ENCODE measurements at places on chromosomes 5 and 9.

DNA sequence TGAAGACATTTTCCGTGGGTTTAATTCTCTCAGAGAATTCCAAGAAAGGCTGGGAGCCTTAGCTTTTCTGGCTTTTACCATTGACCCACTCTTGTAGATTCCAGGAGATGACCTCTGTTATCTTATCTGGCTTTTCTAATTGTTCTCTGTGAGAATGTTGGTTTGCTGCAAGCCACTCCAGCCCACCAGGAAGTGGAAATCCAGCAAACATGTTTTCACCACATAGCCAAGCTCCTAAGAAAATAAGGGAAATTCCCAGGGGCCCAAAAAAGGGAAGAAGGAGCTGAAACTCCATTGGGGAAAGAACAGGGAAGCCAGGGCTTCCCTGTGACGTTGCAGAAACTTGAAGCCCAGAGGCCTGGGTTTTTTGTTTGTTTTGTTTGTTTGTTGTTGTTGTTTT lies 19.7 kb downstream of the GPR107 start:
- no peak for DNase-seq

GRCh38 chr5:53084546-53085255 lies 24.9 kb downstream of the MOCS2 start:
- DNase-seq: no peak

GRCh38 chr5:89374818-89375521 lies 492.0 kb upstream of the MEF2C start:
- DNase-seq: no peak

DNA sequence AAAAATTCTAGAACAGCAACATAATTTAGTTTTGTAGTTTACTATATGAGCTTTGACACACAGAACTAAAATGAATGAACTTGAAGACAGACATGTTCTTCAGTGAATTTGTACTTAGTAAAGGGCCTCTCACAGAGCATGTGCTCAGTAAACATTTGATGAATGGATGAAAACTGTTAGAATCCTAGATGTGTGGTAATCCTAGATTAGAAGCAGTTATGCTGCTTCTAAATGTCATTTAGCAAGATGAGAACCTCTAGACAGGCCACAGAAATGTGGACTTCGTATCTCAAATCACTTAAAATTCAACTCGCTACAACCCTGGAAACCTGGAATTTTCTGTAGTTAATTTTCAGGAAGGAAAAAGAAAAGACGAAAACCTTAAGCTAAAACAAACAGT lies 8.5 kb downstream of the GOLPH3 start:
- no peak for DNase-seq

DNA sequence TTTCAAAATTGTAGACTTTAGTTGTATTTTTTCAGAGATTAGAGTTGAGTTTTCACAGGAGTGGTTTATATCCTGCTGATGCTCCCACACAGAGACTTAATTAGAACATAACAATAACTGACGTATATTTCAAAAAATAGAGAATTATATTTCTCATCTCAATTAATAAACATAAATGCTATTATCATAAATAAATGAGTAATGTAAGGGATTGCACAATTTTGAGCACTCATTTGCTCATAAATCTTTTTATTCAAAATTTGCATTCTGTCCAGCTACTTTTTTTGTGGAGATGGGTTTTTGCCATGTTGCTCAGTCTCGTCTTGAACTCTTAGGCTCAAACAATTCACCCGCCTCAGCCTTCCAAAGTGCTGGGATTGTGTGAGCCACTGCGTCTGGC lies 515.7 kb upstream of the RORB start:
- no peak for DNase-seq

GRCh38 chr5:160508780-160509361 lies 87.2 kb downstream of the PTTG1 start:
- DNase-seq: no peak

GRCh38 chr5:172481011-172481800 lies 26.9 kb upstream of the SH3PXD2B start:
- no peak for DNase-seq

DNA sequence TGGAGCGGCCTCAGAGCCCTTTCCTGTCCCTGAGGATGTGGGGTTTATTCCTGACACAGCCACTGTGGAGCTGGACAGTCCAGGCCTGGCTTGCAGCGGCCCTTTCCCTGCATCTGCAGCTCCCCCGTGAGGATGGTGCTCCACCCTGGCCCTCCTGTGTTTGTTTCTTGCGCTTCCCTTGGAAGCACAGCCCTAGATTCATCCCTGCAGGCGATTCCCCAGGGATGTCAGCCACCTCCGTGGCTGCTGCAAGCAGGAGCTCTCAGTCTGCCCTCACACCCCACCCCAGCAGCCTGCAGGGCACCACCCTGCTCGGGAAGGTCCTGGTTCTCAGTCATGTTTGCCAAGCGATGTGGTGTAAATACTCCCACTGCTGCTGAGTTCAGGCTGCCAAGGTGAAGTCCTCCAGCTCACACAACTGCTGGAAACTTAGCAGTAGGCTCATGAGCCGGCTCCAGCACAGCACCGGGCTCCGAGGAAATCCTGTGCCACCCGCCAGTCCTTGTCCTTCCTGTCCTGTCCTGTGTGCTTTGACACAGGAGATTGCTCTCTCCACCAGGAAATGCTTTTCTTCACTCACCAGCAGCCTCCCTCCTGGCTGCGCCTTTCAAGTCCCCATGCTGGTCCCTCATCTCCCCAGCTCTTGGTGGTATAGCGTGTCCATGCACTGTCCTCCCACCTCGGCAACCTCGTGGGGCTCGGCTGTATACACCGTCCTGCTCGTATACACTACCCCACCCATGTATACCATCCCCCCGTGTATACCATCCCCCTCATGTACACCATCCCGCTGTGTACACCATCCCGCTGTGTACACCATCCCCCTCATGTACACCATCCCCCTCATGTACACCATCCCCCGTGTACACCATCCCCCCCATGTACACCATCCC lies 16.2 kb downstream of the ROPN1L start:
- DNase-seq: no peak

DNA sequence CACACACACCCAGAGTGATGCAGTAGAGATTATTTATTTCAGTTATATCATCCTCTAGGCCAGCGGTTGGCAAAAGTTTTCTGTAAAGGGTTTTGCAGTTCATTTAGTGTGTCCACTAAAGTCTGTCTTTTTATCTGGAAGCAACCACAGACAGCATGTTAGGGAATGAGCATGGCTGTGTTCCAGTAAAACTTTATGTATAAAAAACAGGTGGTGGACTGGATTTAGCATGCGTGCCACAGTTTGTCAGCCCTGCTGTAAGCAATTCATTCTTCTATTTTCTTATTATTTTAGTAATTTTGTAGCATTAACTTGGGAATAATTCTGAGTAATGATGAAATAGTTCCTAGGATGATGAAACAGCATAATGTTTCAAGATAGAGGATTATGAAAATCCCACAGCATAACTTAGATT lies 51.7 kb downstream of the CCNH start:
- DNase-seq: no peak

- DNase-seq: no peak
Measured at GRCh38 chr5:173578947-173579615, 37.4 kb downstream of the BOD1 start.

All from stimulated activated CD8-positive, alpha-beta memory T cell treated with anti-CD3 and anti-CD28 coated beads, Interleukin-7, amount 100 ng/mL, for 1 hour (primary cell).